ENCODE measurements at places on chromosomes 3 and 15.

DNA sequence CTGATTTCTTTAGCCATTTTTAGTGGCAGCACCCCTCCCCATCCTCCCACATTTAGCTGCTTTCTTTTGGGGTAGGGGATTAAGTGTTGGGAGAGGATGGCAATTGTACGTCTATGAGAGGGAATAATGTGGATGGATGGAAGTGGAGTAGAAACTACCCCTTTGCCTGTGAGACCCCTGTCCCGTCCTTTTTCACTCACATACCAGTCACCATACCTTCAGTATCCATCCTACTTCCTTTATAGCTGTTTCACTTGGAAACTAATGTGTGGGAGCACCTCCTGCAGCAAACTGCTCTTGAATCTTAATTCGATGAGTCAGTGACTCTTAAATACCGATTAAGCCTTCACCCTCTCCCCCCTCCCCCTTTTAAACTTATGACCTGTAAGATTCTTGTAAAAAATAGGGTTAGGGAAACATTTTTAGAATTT is 730 bp downstream of the SPRED1 start:
- no peak for DNase-seq

- no peak for DNase-seq
Observed at GRCh38 chr15:49570672-49571071, 49.9 kb downstream of the FAM227B start.

- no peak for DNase-seq
Observed at GRCh38 chr3:196513697-196514349, 1.3 kb downstream of the SMCO1 start.

DNA sequence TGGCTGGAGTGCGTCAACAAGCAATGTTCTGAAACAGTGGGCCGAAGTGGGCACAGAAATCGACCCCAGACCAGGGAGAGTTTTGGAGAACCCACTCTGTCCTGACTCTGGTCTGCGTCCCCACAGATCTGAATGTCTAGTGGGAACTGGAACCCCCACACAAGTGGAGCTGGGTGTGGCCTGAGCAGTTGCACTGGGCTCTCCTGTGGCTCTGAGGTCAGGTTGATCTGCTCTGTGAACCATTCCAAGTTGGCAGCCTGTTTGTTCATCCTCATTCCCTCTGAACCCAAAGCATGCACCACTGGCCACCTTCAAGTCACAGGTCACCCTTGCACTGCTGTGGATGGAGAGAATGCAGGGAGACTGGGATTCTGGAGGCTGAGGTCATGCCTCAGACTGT is 60.5 kb downstream of the STARD5 start:
- no peak for DNase-seq

DNA sequence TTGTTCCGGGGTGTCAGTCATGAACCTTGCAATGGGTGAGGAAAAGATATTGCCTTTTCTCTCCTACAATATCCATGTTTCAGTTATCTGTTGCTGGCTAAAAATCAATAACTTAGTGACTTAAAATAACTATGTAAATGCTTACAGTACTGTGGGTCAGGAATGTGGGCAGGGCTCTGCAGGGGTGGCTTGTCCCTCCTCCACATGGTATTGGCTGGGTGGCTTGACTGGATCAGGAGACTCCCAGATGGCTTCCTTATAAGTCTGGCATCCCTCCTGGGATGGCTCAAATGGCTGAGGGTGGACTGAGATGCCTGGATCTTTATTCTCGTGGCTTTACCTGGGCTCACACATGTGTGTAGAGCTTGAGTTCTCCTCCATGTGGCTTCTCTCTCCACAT is 47.5 kb downstream of the GTPBP8 start:
- DNase-seq: no peak

- no peak for DNase-seq
Observed at GRCh38 chr15:82572986-82573385, 32.7 kb upstream of the RPS17 start.

DNA sequence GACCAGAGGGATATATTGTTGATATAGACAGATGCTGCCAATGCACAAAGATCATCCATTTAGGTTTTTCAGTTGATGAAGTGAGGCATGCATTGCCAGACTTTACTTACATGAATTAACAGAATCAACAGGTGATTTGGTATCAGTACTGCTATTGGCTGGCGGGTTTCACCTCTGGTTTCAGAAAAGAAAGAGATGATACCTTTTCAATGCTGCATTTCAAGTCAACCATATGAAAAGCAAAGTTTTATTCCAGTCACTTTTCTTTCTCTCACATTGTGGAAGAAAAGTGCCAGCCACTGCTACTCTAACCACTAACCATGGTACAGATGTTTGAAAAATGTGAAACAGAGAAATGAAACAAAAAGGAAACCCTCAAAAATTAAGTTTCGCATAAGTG is 289.1 kb downstream of the TIGIT start:
- DNase-seq: no peak

GRCh38 chr15:40855706-40856234 is 11.9 kb downstream of the SPINT1 start:
- DNase-seq: no peak

GRCh38 chr3:38620236-38620635 is 29.3 kb downstream of the SCN5A start:
- no peak for DNase-seq

DNA sequence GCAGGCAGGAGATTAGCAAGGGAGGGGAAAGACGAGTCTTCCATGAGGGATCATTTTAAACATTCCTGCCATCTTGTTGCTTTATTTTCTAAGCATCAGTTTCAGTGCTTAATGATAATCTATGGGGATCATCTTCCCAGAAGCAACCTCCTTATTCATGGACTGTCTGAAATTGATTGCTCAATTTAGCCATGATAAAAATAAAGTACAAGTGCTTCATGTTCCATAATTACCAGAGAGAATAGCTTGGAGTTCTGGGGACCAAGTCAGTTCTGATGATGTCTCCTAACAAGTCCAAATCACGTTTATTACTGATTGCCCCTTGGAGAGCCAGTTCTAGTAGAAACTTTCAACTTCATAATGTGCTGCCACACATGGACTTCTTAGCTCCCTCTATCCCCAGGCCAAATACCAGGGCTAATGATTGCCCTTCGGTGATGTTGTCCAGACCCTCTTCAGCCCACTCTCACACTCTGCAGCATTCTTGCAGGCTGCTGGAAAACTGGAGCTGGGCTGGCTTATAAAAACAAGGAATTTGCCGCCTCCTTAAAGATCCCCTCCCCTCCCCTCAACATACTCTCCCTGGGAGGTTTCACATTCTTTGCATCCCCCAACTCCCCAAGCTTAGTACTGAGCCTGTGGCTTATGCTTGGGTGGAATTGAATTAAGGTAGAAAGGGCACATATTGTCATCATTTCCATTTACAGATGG is 222.1 kb upstream of the ADAMTS9 start:
- DNase-seq: no peak

- no peak for DNase-seq
Observed at GRCh38 chr3:42526616-42527367, 24.3 kb downstream of the VIPR1 start.

DNA sequence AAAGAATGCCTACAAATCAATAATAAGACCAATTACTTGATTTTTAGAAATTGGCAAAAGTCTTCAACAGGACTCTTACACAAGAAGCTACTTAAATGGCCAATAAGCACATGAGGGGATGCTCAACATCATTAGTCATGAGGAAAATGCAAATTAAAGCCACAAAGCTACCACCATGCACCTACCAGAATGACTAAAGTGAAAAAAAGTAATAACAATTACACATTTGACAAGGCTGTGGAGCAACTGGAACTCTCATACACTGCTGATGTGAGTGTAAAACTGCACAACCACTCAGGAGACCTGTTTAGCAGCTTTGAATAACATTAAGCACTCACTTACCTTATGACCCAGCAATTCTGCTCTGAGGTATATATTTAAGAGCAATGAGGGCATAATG is 68.4 kb downstream of the PPCDC start:
- no peak for DNase-seq

GRCh38 chr3:150739200-150739863 is 23.6 kb downstream of the SIAH2 start:
- no peak for DNase-seq

- DNase-seq: no peak
Observed at GRCh38 chr3:10007126-10007782, 19.0 kb upstream of the FANCD2 start.

- DNase-seq: no peak
Observed at GRCh38 chr3:77620009-77620408, 580.1 kb downstream of the ROBO2 start.

GRCh38 chr3:100759159-100759558 is 49.9 kb downstream of the TFG start:
- DNase-seq: no peak

- DNase-seq: no peak
Observed at GRCh38 chr15:89939910-89940309, 27.2 kb upstream of the ARPIN start.

DNA sequence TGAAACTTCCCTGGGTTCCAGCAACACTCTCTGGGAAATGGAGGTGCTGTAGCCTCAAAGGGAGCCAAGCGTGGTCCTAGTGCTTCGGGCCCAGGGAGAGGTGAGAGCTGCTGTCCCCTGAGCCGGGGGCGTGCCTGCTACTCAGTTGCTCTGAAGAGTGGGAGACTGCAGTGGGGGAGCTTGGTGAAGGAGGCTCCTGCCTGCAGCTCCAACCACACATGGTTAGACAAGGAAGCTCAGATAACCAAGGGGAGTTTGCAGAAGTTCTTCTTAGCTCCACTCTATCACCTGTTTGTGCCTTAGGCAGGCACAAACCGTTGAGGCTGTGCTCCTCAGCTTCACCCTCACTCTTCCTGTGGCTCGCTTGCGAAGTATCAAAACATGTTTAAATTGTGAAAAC is 53.6 kb upstream of the TRPM1 start:
- no peak for DNase-seq

- no peak for DNase-seq
Observed at GRCh38 chr15:76994001-76994400, 925 bp upstream of the PSTPIP1 start.

DNA sequence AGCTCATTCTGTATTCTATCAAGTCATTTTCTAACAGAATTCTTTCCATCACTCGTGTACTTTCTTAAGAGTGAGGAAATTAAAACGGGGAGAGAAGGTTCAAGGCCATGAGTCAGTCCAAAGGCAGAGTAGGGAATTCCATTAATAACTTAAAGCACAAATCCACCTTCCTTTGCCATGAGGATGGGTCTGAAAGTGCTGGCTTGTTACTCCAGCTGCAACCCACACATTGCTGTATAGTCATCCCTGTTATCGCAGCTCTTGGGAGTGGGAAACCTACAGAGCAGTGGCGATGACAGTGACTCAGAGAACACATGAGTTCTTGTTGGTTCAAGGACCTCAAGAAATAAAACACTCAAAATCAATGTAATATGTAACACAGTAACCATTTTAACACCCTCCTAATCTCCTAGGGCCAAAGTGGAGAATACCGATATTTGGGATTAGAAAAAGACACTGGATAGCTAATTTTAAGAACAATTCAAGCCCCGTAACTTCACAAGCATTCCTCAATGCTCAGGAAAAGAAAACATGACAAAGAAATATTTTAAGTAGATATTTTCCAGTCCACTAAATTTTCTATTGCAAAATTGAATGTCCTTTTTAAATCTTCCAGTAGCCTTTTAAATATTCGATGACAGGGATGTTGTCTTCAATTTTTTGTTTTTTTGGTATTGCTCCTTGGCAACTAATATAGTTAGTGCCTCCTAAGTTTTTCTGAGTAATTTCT is 179.9 kb upstream of the THBS1 start:
- no peak for DNase-seq

- no peak for DNase-seq
Observed at GRCh38 chr15:73354241-73354640, 14.5 kb downstream of the HCN4 start.

DNA sequence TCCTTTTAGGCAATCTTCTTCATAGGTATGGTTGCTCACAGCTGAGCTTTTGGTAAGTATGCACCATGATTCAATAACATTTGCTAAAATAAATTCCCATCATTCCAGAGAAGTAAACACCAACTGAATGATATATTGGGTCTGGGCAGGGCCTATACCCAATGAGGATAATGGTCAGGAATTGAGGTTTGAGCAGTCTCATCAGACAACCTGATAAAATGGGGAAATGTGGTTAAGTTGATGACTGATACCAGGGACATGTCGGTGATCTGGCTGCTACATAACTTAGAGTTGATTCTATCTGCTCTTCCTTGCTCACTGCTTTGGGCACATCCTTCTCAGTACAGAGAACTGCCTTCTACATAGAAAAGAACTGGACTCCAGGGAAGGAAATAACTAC is 92.9 kb downstream of the GPR156 start:
- DNase-seq: no peak

DNA sequence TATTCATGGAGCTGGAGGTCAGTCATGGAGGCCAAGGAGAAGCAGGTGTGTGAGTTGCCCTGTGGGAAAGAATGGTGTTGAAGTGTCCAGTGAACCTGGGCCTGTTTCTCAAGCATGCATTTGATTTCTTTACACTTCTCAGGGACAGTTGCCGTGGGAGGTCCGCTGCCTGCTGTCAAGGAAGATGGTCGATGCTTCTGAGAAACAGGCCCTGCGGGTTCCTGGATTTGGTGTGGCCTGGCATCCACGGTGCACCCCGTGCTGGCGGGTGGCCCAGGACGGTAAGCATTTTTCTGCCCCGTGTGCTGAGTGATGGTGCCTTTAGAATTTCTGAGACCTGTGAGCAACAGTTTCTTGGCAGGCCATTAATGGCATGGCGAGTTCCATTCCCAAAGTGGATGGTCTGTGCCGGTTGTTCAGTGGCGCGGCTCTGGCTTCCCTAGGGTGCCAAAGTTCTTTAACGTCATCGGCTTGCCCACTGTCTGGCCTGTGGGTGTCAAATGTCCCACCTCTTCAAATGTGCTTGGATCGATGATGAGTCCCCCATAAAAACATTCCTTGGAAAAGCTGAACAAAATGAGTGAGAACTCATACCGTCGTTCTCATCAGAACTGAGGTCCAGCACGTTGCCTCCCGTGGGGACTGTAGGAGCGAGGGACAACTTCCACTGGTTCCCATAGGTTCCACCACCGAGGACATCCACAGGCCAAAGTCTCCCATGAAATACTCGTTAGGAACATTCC is 107.2 kb downstream of the SNRPN start:
- DNase-seq: no peak

- no peak for DNase-seq
Observed at GRCh38 chr15:31930967-31931366, 99.3 kb upstream of the CHRNA7 start.

DNA sequence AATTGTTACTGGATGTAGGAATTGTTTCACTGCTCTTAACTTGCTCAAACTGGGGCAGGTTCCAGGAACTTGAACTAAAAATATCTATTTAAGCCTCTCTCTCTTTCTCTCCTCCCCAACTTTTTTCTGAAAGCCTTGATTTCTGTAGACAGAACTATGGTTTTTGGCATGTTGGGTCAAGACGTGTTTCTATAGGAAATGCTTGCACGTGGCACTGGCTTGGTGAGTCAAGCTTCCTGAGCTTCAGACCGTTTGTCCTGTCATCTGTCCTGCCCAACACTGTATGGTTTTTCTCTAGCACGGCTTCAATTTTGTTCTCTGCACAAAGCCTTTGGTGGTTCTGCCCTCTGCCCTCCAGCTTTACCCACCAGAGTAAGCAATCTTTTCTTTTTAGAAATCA is 13.5 kb downstream of the EAF1 start:
- no peak for DNase-seq

GRCh38 chr3:46893146-46893748 is 15.7 kb downstream of the PTH1R start:
- DNase-seq: no peak

- no peak for DNase-seq
Observed at GRCh38 chr15:80967991-80968510, 21.6 kb downstream of the MESD start.
